ENCODE measurements at places on chromosomes 6 and 20.

- no peak for DNase-seq
Observed at GRCh38 chr20:63517376-63518309, 2.9 kb upstream of the PPDPF start.

DNA sequence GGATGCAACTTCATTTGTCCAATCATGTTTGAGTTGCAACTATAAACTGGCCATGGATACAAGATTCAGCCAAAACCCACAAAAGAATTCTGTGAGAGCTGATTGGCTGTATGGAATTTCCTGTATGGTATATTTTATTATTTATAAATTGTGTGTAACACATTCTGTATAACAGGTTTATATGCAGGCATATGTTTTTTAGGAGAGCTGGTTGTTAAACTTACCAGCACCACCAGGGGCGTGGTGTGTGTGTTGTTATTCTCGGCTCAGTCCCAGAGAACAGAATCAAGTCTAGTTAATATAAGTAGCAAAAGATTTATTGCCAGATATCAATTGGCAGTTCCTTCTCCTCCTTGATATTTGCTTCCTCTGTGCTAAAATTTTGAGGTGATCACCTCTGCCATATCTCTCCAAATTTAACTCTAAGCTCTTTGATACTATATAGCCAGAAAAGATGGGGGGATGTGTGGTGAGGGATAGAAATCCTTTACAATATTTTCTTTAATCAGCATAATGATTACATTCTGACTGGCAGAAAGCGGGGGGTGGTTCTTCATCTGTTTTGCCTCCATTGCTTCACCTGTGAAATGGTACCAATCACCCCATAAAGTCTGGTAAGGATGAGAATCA, 22.9 kb downstream of the CNBD2 start:
- DNase-seq: no peak

DNA sequence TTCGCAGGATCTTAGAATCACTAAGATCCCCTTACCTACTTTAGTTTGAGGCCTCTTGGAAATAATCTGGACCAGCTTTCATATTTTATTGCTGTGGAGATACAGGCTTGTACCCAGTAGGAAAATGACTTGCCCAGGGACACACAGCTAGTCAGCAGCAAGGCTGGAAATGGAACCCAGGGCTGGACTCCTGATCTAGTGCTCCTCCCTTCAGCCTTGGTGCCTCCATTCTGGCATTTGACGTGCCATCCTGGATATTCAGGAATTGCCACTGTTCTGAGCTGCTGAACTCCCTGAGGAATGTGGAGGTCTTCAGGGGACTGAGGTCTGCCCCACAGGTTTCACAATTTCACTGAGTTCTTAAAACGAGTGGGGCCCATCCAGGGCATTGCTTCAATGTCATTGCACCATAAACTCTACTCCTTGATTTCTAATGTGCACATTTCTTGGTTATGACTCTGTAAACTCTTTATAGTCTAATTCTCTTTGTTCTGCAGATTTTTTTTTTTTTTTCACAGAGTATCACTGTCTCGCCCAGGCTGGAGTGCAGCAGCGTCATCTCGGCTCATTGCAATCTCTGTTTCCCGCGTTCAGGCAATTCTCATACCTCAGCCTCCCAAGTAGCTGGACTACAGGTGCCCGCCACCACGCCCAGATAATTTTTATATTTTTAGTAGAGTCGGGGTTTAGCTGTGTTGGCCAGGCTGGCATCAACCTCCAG, 26.7 kb upstream of the CDKN1A start:
- DNase-seq: no peak

- no peak for DNase-seq
Observed at GRCh38 chr6:5423251-5423650, 161.9 kb downstream of the FARS2 start.

DNA sequence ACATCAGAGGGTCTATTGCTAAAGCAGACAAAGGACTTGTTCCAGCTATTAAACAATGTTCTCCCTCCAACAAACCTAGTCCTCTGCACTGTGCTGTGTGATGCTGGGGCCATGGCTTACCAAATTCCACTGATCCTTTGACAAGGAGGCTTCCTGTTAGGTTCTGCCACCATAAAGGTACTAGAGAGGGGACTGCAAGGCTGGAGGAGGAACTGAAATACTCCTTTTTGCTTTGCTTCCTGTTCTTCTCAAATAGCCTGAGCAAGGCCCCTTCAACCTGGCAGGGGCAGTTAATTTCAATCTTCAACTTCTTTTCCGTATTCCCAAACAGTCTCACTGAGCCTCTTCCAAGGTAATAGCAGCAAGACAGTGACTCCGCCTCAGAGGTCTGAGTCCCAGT, 286.4 kb upstream of the IRAK1BP1 start:
- no peak for DNase-seq

DNA sequence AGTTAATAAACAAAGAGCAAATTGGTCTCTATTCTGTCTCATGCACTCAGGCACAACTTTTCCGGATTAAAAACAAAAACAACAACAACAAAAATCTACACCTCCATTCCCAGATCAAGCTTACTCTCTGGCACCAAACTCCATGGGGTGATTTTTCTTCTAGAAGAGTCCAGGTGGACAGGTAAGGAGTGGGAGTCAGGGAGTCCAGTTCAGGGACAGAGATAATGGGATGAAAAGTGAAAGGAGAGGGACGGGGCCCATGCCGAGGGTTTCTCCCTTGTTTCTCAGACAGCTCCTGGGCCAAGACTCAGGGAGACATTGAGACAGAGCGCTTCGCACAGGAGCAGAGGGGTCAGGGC, 437 bp upstream of the HLA-A start:
- no peak for DNase-seq

DNA sequence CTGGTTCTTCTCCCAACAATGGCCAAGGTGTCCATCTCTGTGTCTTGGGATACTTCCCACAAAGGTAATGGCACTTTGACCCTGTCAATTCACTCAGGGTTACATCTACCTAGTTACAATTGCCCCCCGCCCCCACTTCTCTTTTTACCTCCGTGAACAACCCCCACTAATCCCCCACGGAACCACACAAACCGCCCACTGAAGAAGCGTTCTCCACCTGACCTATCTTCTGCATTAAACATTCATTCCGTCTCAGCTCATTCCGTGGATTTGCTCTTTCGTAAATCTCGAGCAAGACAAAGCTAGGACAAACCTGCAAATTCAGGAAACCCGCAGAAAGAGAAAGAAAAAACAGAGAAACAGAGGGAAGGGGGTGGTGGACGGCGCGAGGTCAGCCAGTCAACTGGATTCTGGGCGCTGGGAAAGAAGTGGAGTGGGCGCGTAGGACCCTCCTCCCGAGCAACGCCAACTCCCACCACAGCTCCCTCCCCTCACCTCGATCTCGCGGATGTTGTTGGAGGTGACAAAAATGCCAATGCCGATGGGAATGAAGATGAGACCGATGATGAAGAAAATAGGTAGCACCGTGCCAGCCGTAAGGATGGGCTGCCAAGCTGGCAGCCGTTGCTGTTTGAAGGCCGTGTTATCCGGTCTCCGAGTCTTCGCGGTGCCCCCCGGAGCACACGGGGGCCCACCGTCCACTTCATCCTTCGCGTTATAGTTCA, 523 bp downstream of the TMEM30A start:
- DNase-seq: no peak

DNA sequence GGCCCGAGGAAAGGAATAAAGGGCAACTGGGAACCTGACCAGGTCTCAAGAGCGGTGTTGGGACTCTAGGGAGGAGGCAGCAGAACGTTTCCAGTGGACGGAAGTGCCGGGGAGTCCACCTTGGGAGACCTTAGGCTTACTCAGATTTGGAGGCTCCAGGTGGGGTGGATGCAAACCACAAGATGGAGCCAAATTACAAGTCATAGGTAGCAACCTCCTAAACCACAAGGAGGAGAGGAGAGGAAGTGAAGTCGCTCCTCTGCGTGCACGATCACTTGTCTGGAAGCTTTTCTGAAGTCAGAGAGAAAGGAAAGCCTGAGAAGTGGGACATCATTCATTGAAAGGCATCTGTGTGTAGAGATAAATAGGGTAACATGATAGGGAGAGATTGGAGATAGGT, 9.3 kb downstream of the HLA-DOA start:
- no peak for DNase-seq

- no peak for DNase-seq
Observed at GRCh38 chr6:13375360-13375878, 47.1 kb upstream of the TBC1D7 start.
